ENCODE measurements at places on chromosomes 3 and 15. TPM values are rescaled to one million over a fixed set of nuclear protein-coding genes. Genes with fewer than 3 reads are reported as not detected.
A peak's percentile ranks its signal among the peaks of the same experiment; 100 is the strongest.

TICRR gene
- 0.24 TPM for total RNA-seq

SERPINI1 gene
- total RNA-seq = 1.3 TPM

STRA6 gene
- not detected for total RNA-seq

DNA sequence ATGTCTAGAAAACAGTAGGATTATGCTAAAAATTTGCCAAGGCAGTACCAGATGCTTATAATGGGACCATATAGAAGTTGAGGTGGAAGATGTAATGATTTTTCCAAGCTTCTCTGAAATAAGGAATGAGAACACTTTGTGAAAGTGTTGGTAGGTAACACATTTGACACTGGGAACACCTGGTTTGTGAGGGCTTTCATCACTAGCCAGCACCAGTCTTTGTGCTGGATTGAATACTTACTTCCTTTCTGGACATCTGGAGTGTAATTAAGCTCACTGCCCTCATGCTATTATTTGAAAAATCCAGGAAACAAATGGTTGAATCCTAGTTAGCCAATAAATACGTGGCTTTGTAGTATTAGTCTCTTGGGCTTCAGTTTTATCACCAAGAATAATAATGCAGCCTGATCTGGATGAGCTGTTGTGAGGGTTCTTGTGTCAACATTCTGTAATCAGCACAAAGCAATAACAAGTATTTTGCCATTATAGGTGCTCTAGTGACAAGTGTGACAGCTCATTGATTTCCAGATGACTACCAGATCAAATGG is 12.9 kb downstream of the CCDC80 start:
- DNase-seq = no peak

NCBP2 gene
- total RNA-seq = 20.0 TPM

NTRK3 gene
- total RNA-seq = 0.59 TPM

DNA sequence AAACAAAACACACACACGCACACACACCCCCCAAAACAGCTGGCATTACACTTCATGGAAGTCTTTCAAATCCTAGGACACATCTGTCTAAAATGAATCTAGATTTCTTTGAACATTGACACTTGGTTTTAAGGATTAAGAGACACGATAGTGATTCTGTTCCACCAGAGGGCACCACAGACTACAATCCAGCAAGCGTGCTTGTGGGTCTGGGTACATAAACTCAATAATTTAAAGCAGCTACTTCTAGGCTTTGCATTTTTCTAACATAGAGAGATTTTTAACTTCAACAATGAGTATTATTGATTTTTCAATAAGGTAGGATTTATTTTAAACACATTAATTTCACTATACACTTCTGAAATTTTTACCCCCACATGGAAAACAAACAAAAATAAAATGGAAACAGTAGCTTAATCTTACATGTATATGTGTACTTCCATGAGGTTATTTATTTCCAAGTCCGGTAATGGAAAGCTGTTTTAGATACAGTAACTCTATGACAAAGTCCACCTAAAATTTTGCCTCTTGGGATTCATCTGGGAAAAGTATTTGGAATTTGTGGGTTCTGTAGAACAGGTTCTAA is 564.0 kb upstream of the TGFBR2 start:
- peak; percentile 22 for DNase-seq

NR2F2 gene
- total RNA-seq = 28.8 TPM

GRCh38 chr15:33500432-33501195 is 189.8 kb downstream of the RYR3 start:
- no peak for DNase-seq

TRIM42 gene
- total RNA-seq = not detected

DNA sequence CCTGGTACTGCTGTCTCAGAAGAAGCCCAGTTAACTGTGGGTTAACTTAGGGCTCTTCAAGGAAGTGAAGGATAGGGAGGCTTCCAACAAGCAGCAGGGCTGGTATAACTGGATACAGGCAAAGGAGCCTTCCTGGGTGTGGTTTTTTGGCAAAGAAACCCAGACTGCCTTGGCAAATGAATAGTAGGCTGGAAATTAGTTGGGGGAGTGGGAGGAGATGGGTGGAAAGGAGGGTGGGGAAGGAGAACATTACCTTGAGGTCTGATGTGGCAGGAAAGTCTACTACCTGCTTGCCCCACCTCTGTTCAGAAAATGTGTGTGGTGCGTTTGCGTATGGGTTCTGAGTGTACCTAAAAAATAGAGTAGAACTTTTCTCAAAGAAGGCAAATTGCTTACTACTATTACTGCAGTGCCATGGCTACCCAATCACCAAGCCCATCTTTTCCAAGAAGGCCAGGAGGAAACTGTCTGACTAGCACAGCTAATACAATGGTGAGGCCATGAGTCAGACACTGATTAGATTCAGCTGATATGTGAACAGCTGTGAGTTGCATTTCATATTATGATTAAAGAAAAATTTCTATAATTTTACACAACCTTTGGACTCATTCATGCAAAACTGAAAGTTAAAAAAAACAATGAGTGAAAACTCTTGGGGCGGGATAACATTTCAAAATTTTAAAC is 55.2 kb downstream of the SPTSSB start:
- DNase-seq = no peak

DNA sequence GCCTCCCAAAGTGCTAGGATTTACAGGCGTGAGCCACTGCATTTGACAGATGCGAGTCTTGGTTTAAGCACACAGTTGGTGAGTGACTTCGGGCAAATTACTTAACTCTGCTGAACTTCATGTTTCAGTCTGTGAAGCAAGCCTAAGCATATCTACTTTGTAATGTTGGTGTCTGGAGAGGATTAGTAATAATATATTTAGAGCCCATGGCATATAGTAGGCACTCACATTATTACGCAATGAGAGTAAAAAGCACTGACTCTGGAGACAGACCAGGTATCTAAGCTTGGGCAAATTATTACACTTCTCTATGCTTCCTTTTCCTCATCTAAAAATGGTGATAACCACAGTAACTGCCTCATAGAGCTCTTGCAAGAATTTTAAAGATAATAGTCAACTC is 208.7 kb upstream of the P2RY1 start:
- no peak for DNase-seq

- DNase-seq = no peak
These were observed 59.3 kb downstream of the POMGNT2 start for GRCh38 chr3:43046583-43046982.

ROPN1 gene
- total RNA-seq = not detected

DNA sequence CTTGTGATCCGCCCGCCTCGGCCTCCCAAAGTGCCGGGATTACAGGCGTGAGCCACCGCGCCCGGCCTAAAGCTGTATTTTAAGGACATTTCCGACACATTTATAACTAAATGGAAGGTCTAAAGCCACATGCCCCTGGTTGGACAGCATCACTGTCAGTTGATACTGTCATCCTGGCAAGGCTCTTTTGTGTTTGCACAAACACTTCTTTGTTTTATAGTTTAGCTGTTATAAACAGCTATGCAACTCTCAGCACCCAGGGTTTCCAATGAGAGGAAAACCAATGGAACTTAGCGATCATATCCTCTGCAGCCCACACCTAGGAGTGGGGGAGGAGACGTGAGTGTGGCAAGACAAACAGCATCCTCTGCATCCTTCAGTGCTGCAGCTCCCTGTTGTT is 19.7 kb downstream of the NIPA1 start:
- no peak for DNase-seq

GRCh38 chr3:13072239-13072599 is 1.0 kb downstream of the IQSEC1 start:
- no peak for DNase-seq

DNA sequence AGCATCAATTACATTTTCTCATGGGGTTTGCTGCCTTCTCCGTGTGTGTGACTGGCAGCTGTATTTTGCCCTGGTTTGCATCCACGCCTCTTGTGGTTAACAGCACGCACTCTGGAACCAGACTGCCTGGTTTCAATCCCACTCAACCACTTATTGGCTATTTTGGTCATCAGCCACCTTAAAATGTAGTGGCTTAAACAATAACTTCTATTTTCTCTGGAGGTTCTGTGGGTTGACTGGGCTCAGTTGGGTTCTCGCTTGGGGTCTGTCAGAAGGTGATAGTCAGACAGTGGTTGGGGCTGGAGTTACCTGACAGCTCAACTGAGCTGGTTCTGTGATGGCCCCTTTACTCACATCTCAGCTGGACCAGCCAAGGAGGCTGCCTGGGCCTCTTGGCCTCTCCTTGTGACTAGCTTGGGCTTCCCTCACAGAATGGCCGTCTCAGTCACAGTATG is 36.8 kb downstream of the EHD4 start:
- DNase-seq = no peak

- no peak for DNase-seq
These were observed 28.0 kb upstream of the RAB11A start for GRCh38 chr15:65841121-65841930.

DNA sequence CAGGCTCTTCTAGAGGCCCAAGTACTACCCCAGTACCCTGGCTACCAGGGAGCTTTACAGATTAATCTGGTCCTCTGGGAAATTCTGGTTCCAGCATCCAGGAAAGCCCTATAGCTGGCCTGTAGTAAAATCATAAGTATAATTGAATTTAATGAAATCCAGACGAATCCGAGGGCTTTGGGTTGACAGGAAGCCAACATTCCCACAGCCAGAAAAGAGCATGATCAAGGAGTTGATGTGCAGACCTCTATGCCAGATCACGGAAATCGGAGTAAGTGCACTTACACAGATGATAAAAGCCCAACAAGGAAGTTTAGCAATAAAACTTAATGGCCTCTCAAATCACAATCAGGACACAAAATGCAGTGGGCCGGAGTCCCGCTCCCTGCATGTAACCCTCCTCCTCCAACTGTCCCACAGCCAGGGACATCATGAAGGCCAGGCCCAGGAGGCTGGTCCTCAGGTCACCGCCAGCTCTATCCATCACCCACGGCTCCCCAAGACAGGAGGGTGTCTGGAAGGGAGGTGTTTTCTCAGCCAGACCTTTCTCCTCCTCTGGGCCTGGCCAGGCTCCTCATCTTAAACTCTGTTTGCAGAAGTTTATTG is 62.8 kb upstream of the SEC22A start:
- DNase-seq = no peak

DNA sequence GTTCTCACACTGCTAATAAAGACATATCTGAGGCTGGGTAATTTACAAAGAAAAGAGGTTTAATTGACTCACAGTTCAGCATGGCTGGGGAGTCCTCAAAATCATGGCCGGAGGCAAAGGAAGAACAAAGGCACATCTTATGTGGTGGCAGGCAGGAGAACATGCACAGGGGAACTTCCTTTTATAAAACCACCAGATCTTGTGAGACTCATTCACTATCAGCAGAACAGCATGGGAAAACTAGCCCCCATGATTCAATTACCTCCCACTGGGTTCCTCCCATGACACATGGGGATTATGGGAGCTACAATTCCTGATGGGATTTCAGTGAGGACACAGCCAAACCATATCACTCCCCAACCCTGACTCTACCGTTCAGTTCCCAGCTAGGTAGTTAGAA is 59.7 kb upstream of the MINAR1 start:
- DNase-seq = no peak

DNA sequence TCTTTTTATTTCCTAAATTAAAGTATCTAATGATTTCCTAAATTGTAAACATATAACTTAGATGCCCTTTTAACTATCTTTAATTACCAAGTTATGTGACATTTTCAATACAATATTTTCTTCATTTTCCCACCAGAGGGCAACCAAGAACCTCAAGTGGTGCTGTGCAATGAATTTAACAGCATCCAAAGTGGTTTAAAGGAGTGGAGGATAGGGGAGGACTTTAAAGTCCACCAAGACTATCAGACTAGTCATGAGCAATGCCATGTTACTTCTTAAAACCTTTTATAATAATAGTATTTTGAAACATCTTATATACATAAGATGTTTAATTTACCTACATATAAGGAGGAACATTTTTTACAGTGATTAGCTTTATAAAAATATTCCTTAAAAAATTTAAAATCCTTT is 74.4 kb downstream of the DLG1 start:
- no peak for DNase-seq

DNA sequence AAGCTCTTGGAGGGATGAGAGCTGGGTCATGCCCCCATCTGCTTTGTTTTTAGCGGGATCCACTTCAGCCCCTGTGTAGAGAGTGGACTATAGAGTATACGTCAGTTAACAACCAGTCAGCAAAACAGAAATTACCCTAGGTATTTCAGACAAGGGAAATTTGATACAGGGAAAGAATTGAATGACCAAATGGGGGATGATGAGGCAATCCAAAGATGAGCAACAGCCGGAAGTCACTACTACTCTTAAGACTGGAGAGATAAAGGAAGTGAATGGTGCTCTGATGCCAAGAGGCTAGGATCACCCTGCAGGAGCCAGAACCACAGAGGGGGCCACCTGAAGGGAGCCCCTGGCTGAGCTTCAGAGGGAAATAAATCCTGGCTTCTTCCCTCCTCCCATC is 1.7 kb upstream of the GPR62 start:
- DNase-seq = no peak

- no peak for DNase-seq
These were observed 48.3 kb upstream of the THSD4 start for GRCh38 chr15:71066983-71067382.

- DNase-seq = no peak
These were observed 49.0 kb downstream of the CLDN11 start for GRCh38 chr3:170467571-170468147.

CCDC13 gene
- total RNA-seq = 2.5 TPM

CCR2 gene
- total RNA-seq = 0.74 TPM

TNFAIP8L3 gene
- total RNA-seq = 1.3 TPM

- peak; percentile 36 for DNase-seq
These were observed 101.7 kb downstream of the IGSF11 start for GRCh38 chr3:118932822-118933558.

NR2E3 gene
- total RNA-seq = not detected

- no peak for DNase-seq
These were observed at the start of gene PLA2G4D for GRCh38 chr15:42094512-42094963. Gene PLA2G4D, minus strand, starts transcription at chr15:42094562. Its CDS starts 103 bp downstream, at chr15:42094459.

FEZF2 gene
- not detected for total RNA-seq

PPM1L gene
- total RNA-seq = 15.1 TPM

DNA sequence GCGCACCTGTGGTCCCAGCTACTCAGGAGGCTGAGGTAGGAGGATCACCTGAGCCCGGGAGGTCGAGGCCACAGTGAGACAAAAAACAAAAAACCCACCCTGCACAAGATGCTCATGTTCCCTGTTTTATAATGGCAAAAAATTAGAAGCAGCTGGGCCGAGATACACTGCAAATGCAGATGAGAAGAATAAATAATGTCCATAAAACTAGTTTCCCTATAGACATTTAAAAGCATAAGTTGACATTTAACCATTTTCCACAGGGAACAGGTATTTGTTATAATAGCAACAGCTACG is 537 bp upstream of the SCAP start:
- DNase-seq = no peak

DNA sequence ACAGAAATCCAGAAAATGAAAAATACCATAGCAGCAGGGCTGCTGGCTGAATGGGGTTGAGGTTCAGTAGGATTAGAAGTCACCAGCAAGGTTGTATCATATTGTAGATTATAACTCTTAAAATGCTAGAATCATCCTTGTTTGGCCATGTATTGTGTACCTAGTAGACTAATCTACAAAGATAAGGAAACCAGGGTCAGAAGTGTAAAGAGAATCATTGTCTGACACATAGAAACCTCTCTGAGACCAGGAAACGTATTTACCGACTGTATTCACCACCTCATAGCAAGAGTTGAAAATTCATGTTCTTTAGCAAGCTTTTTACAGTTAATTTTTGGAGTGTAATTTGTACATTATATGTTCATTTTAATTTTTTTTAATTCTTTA is 168.8 kb downstream of the ECT2 start:
- DNase-seq = no peak

LIPC gene
- total RNA-seq = 31.1 TPM

Measured in right lobe of liver (tissue), 6 donors.